NCI-H524 (cell line): ENCODE measurements at places on chromosomes 16 and 17.

DNA sequence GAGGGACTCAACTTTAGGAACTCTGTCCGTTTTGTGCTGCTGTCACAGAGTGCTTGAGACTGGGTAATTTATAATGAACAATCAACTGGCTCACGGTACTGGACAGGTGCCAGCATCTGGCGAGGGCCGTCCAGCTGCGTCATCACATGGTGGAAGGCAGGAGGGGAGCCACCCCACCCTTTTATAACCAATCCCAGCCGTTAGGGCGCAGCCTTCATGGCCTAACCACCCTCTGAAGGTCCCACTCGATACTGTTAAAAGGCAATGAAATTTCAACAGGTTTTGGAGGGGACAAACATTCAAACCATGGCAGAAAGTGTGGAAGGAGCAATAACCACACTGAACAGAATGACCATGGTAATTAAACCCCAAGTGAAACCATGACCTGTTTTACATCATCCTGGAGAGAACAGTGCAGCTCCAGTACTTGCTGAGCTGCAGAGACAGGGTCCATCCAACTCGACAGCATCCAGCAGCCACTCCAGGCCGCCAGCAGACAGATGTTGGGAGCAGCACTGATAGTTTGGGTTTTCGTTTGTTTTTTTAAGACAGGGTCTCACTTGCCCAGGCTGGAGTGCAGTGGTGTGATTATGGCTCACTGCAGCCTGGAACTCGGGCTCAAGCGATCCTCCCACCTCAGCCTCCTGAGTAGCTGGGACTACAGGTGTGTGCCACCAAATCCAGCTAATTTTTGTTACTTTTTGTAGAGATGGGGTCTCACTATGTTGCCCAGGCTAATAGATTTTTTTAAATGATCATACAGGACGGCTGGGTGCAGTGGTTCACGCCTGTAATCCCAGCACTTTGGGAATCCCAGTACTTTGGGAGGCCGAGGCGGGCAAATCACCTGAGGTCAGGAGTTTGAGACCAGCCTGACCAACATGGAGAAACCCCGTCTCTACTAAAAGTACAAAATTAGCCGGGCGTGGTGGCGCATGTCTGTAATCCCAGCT, 11.0 kb downstream of the CHMP6 start:
- DNase-seq = peak; percentile 77

DNA sequence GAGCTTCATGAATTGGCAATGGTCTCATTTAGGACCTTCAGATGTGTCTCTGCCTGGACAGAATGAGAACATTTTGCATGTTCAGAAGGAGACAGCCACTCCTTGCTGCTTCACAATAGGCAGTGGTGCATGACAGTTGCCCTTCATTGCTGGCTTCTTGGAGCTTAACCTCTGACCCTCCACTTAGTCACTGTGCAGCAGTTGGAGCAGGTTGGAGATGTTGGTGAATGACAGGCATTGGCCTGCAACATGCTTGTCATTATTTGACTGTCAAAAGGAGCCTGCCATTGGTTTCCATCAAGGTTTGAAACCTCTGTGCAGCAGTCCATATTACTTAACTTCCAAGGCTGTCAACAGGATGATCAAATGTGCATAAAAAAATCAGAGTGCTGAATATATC, 22.7 kb downstream of the FTO start:
- no peak for DNase-seq

DNA sequence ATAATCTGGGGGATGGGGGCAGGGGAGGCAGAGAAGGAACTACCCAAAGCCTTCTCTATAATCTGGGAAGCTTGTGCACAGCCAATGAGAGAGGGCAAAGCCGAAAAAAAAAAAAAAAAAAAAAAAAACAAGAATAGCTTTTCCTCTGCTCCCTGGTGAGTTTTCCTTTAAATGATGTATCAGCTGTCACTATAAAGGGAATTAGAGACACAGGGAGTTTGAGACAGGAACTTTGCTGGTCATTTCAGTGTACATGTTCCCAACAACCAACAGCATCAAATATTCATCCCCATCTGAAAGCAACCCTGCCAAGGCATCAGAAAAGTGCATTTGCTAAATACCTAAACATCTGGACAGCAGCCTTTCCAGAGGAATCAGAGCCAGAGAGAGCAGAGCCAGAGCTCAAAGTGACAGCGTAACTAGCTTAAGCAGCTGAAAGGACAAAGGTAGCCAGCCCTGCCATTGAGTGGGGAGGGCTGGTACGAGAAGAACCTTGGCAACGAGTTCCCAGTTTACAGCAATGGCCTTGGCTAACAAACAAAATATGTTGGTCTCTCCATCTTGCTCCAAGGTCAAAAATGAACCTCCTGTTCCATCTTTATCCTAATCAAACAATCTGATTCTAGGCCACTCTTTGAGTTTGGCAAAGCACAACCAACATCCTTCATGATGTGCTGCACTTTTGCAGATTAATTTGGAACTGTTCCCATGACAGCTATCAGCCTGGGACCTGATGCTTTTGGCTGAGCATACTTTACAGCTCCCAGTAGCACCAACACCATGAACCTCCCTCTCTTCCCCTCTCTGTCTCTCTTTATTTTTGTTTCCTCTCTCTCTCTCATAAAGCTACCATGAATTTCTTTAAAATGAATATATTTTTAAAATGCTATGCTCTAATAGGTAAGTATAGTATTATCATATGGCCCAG, 143.7 kb upstream of the GNAO1 start:
- DNase-seq = no peak

GRCh38 chr16:66131156-66131807, 235.2 kb upstream of the CDH5 start:
- DNase-seq = no peak

DNA sequence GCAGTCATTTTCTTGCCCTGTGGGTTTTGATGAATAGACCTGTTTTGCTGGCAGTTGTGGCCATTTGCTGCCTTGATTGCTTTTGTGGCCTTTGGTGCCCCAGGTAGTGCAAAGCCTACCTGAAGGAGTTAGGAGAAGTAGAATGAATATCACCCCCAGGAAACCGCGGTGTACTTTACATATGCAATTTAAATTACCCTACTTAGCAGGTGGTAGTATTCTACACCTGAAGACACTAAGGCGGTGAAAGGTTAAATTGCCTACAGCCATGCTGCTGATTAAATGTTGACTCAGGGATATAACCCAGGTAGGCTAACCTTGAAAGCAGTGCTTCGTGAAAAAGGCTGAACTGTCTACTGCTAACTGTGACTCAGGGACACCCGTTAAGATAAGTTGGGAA, 27.2 kb upstream of the WWOX start:
- DNase-seq = no peak

GRCh38 chr17:13541032-13541480, 60.7 kb downstream of the HS3ST3A1 start:
- no peak for DNase-seq

DNA sequence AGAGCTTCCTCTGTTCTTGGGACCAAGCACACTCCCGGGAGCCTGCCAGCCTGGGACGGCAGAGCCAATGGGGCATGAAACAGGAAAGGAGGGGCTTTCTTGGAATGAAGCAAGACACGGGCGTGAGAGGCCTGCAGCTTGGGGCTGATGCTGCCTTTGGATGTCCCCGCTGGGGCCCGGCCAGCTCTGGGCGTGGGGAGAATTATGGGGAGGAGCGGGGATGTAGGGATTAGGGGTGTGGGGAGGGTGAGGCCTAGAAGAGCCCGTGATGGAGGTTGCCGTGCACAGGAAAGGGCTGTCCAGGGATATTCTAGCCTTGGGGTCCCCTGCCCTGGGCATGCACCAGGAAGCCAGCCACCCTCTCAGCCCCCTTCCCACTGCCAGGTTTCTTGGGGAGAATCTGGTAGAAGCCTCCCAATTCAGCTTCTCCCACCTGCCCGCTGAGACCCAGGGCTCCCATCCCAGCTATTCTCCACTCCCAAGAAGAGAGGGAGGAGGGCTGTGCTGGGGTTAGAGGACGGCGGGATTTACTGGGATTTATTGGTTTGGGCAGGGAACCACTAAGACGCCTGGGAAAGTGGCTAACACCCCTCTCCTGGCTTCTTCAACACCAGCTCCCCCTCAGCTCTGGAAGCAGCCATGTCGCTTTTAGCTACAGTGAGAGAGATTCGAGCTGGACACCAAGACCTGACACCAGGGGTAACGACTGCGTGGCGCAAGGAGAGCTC, 20.0 kb upstream of the NXPH3 start:
- DNase-seq = no peak

DNA sequence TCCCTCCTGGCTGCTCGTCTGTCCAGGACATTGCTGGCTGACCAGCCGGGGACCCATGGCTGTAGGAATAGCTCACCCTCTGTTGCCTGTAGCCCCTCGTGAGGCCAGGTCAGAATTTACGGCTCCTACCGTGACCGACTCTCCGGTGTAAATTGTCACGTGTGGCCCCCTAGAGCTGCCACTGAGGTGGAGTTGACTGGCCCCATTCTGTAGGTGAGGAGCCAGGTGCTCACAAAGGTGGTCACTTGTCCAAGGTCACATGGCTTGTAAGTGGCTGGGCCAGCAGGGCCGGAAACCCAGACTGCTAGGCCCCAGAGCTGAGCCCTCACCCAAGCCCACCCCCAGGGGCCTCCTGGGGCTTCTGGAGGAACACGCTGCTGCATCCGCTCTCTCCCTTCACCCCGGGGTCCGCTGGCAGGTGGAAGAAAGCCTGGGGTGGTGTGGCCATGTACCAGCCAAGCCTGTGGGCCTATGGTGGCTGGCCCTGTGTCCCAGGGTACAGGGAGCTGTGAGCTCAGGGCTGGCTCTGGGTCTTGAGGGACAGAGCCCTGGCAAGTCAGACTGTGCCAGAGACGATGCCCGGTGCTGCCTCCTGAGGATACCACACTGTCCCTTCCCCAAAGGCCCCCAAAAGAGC, 120.7 kb downstream of the RAB11FIP4 start:
- DNase-seq = no peak

GRCh38 chr17:31572341-31572740, 180.9 kb downstream of the RAB11FIP4 start:
- DNase-seq = no peak

- peak; percentile 86 for DNase-seq
Measured at GRCh38 chr17:34110315-34110714, 144.8 kb upstream of the CCL2 start.

- peak; percentile 34 for DNase-seq
Measured at GRCh38 chr17:27475070-27475673, 18.9 kb downstream of the KSR1 start.

- no peak for DNase-seq
Measured at GRCh38 chr16:22386976-22387375, 12.6 kb upstream of the CDR2 start.

- DNase-seq = no peak
Measured at GRCh38 chr17:14784997-14785696, 480.0 kb downstream of the PMP22 start.

- DNase-seq = peak; percentile 71
Measured at GRCh38 chr16:85416228-85417109, 196.7 kb upstream of the GSE1 start.

DNA sequence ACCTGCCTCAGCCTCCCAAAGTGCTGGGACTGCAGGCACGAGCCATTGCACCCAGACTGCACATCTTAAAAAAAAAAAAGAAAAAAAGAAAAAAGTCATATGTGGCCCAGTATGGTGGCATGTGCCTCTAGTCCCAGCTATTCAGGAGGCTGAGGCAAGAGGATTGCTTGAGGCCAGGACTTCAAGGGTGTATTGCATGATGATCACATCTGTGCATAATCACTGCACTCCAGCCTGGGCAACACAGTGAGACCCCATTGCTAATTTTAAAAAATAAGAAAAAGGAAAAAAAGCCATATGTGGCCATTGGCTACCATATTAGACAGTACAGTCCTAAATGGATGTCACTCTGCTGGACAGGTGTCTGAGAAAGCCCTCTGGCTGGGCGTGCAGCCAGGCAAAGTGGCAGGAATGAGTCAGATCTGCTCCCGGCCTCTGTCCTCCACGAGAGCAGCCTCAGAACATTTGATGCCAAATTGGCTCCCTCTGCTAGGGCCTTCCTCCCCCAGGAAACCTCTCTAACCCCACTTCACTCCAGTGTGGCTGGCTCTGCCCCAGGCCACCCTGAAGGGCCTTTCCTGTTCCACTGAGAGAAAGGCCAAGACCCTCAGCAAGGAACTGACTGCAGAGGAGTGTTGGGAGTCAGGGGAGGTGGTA, 14.7 kb downstream of the CA7 start:
- DNase-seq = no peak

GRCh38 chr17:41520821-41521521, 2.3 kb upstream of the KRT15 start:
- peak; percentile 8 for DNase-seq

DNA sequence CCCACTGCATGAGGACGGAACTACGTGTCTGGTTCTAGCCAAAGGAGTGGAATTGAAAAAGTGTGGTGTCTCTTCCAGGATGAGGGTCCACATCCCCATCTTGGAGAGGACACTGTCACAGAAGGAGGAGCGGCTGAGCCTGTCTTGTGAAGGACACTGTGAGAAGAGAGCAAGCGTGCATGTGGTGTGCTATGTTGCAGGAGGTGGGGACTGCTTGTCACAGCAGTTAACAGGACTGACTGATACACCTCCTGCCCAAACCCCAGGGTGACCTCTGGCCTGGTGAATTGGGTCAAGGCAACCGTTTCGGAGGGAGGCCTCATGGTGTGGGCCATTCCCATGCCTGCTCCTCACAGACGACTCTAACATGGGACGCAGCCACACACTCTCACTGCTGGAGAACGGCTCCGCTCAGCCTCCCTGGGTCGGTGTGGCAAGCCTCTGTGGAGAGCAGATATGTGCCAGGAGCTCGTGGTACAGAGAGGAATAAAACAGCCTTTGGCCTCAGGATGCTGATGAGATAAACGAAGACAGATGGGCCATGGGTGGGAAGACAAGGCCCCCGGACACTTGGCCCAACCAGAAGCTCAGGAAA, 56.4 kb upstream of the RBFOX3 start:
- no peak for DNase-seq

GRCh38 chr17:29068818-29069217, 25.9 kb downstream of the PIPOX start:
- DNase-seq = no peak

GRCh38 chr16:54568906-54569807, 282.6 kb upstream of the IRX3 start:
- DNase-seq = no peak

DNA sequence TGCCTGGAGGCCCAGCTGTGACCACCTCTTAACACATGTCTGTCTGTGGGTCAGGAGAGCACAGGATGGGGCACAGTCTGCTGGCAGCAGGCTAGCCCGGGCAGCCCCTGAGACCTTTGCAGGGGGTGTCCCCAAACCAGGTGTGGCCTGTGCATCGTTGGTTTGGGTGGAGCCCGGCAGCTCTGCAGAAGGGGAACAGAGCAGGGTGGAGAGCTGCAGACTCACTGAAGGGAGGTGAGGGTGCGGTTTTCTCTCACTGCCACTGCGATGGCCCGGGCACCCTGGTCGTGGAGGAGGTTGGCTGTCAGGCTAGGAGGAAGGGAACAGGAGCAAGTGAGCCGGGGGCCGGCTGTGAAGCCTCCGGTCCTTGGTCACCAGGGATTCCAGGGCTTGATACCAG, 28.8 kb downstream of the NLRC3 start:
- DNase-seq = no peak

DNA sequence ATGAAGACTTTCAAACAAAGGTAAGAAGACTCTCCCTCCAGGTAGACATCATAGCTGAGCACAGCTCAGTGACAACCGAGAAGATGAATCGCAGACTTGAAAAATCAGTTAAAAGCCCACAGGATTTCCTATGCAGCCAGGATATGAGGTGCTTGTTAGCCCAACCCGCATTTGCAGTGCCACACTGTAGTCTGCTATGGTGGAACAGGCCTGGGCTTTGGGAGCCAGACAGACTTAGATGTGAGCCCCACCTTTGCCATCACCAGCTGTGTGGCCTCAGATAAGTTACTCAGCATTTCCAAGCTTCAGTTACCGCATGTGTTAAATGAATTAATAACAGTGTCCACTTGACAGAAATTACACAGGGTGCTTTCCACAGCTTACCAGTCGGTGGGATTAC, 204.4 kb upstream of the HS3ST3A1 start:
- DNase-seq = no peak
